ENCODE measurements at places on chromosomes 3 and 15.

GRCh38 chr3:41202834-41203345, 3.6 kb downstream of the CTNNB1 start:
- DNase-seq = no peak

GRCh38 chr15:48929661-48930060, 34.1 kb downstream of the SHC4 start:
- DNase-seq = no peak

DNA sequence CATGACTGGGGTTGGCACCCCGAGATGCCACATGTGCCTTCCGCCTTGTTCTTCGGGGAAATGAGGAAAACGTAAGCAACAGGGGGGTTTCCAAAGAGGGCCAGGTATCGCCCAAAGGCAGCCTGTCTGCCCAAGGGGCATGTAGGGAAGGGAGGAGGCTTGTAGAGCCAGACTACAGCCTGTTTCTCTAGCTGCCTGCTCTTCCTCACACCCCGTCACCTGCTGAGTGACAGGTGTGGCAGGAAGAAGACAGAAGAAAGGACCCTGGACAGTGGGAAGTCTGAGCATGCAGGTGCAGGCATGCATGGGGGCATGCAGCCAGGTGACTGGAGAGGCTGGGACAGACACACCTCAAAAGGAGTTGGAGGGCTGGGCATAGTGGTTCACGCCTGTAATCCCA, 9.8 kb downstream of the PLA2G4E start:
- no peak for DNase-seq

DNA sequence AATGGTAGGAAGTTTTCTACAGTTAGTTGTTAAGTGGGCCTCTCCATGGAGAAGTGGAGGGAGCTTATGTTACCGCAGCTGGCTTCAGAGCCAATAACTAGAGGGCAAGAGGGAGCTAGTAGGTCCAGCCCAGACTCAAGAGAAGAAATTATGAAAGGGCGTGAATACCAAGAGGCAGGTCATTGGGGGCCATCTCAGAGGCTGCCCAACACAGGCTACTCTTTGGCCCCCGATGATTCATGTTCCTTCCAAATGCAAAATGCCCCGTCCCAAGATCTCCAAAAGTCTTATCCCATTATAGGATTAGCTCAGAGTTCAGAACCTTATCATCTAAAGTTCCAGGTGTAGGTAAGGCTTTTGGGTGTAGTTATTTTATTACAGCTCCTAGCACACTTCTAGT, 94.5 kb downstream of the FNDC3B start:
- DNase-seq = no peak

DNA sequence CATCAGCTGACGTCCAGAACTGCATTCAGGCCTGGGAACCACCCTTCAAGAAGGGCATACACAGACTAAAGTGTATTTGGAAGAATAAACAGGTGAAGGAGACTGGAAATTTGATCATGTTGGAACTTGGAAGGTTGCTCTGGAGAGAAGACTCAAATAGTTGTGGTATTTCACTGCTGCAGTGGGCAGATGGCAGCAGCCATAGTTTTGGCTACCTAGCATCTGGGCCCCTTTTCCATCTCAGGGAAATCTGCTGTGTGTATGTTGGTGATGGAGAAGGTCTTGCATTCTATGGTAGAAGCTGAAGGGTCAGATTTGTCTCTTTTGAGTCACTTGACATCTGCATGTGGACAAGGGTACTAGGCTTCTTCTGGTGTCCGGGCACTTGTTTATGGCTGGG, 114.4 kb upstream of the FGF7 start:
- no peak for DNase-seq

- no peak for DNase-seq
Measured at GRCh38 chr3:35067750-35068149, 571.6 kb upstream of the ARPP21 start.

- DNase-seq = peak; percentile 35
Measured at GRCh38 chr3:186259612-186260383, 102.2 kb downstream of the DGKG start.

DNA sequence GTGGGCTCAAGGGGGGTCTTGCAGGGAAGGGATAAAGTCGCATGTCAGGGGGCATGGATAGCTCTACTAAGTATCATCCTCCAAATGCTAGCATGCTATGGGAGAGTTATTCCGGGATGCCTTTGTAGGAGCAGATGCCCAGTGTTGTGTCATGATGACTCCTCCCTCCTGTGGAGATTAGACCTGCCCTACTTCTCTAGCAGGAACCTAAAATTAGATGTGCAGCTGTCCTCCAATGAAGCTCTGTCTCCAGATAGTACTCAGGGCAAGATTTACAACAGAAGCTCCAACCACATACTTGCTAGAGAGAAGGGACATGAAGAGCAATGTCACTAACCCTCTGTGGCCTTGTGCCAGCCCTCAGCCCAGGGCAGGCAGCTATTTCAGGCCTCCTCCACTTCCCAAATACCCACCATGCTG, 82.5 kb downstream of the AGBL1 start:
- no peak for DNase-seq

GRCh38 chr3:114144909-114145688, 33.8 kb downstream of the DRD3 start:
- no peak for DNase-seq

All from T-helper 22 cell (primary cell).